ENCODE measurements at places on chromosomes 2 and 18.

- peak; percentile 57 for DNase-seq
Observed at GRCh38 chr2:162297925-162298552, 20.4 kb downstream of the IFIH1 start.

DNA sequence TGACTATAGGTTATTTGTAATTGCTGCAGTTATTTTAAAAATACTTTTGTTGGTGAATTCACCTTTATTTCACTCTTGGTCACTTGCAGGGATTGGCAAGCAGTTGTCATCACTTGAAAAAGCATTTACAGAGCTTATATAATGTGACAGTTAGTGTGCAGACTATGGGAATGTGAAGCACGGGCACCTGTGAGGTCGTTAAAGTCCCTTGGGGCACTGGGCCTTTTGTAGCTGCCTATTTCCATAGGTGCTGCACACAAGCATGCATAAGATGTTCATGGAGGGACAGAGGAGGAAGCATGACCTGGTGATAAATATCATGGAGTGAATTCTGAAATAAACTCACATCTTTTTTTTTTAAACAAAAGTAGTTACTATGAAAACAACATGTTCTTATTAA is 124.6 kb downstream of the ATP9B start:
- no peak for DNase-seq

GRCh38 chr2:151774506-151774905 is 40.2 kb upstream of the NEB start:
- no peak for DNase-seq

GRCh38 chr2:105796791-105797190 is 52.1 kb downstream of the NCK2 start:
- DNase-seq, result no peak

DNA sequence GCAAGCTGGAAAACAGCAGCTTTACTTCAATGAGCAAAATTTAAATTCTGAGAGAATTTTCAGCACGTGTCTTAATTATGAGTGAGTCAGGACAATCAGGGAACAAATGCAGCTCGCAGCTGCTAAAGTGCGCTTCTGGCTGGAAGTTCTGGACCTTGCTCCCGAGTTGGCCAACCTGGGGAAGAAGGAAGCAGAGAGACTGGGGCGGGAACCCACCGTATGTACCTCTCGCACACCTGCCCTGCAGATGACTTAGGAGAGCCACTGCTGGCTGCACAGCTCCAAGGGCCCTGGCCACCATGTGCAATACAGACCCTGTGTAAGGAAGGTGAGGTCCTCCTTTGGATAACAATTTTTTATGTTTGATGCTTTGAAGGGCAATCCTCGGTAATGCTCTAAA is 42.4 kb downstream of the REEP1 start:
- no peak for DNase-seq

DNA sequence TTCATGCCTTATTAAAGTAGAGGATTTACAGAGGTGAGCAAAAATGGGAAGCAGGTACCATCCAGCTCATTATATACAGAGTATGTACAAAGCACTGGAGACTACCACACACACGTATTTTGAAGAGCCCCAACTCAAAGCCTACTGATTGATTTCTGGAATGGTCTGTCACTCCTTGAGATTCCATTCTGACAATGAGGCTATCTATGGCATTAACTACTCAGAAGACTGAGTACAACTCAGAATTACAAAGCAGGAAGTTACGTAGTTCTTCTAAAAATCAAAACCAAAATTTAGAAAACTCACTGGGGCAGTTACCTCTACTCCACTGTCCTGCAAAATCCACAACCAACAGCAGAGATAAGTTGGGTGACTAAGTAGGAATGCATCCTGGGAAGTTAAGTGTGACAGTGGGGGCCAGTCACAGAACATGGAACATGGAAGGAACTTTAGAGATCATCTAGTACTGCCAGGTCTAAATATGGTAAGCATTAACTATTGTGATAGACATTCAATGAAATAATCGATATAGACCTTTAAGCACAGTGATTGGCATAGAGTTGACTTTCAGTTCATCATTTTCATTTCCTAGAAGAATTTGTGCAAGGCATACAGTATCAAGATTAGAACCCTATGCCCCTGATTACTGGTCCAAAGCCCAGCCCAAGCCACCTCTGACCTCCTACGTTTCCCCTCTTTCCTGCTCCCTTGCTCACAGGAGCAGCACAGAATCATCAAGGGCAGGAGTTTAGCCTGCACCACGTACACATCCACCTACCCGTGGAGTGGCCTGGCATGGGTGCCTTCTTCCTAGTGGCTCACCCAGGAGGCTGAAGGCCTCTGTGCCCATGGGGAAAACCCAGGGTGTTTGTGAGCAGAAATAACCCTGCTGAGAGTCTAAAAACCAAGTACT is 80.1 kb upstream of the FOSL2 start:
- DNase-seq, result no peak

GRCh38 chr2:64212801-64213321 is 68.6 kb upstream of the PELI1 start:
- DNase-seq, result no peak

All from SHP77 (cell line).